ENCODE measurements at places on chromosomes 5 and 9.

- DNase-seq, result no peak
These were observed 2222.7 kb upstream of the WWC1 start for GRCh38 chr5:166068547-166069335.

GRCh38 chr5:24819841-24820240 is 175.1 kb upstream of the CDH10 start:
- peak; percentile 62 for DNase-seq

GRCh38 chr9:79220666-79221065 is 351.1 kb upstream of the TLE4 start:
- DNase-seq, result no peak

GRCh38 chr9:111909444-111909843 is 12.8 kb downstream of the UGCG start:
- DNase-seq, result no peak

- DNase-seq, result no peak
These were observed 136.7 kb downstream of the CDC42SE2 start for GRCh38 chr5:131400585-131400984.

DNA sequence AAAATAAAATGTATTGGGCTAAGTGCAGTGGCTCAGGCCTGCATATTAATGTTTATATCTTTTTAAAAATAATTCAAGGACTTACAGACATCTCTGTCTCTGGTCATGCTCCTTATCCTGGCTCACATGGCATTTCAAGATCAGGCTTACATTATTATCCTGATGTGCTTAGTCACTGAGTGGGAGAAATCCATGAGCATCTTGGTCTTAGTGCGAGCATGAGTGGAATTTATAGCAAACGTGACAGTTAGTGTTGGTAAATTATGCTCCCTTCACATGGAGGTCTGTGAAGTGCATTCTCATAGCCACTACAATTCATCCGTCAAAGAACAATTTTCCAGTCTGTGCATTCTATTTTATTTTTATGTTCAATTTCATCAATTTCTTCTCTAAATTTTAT is 237.8 kb upstream of the EDIL3 start:
- no peak for DNase-seq

- peak; percentile 42 for DNase-seq
These were observed 83.3 kb downstream of the SUSD1 start for GRCh38 chr9:112091810-112092209.

DNA sequence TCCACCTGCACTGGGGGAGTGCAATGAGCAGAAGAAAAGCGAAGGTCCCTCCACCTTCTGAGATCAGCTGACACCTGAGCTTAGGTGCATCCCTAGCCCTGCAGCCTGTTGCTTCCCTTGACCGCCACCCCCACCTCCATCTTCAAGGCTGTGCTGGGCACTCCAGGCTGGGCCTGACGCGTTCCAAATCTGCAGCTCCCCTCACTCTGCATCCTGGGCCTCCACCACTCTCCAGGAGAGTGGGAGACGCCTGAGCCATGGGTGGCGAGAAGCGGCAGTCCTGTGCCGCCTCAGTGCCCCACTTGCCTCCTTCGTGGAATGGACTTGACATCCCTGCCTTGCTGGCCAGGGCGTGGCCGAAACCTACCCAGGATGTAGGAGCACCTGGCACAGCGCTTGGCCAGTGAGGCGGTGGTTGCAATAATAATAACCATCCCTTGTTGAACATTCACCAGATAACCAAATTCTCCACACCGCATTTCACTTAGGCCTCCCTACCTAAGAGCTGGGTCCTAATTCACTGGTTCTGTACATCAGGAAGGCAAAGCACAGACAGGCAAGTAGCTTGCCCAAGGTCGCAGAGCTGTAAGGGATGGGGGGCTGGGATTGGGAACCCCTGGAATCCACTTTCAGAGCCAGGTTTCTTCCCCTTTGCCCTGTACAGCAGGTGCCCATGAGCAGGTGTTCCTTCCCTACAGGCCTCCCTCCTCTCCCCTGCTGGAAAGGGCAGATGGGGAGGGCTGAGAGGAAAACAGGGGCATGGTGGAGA is 11.7 kb downstream of the B4GALT7 start:
- no peak for DNase-seq

- DNase-seq, result no peak
These were observed 747 bp upstream of the PROP1 start for GRCh38 chr5:177996660-177997318.

DNA sequence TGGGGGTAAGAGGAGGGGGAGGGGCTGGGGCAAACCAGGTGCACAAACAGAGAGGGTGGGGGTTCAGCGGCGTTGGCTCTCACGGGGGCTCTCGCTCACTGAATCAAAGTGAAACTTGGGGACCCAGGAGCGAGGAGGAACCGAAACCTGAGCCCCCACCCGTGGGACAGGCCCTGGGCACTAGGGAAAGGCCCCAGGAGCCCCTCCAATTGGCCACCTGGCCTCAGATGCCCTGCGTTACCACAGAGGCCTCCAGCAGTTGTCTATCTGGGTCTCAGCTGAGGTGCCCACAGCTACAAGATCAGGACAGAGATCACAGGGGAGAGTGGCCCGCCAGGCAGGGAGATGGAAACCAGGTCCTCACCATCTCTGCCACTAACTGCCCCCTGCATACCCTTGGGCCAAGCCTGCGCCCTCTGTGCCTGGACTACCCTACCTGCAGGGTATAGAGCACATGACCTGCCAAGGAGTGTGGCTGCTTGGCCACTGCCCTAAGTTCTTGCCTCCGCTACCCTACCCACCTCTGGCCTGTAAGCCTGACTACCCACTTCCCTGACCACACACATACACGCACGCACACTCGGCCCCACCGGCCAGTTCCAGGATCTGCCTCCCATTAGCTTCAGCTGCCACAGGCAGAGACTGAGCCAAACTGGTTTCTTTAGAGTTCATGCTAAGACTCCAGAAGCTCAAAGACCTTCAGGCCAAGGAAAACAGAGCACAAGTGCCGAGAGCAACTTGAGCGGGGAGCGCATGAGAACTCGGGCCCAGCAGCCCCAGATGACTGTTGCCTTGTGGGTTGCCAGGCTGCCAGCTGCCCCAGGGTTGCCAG is 39.9 kb downstream of the PAX5 start:
- DNase-seq, result no peak

DNA sequence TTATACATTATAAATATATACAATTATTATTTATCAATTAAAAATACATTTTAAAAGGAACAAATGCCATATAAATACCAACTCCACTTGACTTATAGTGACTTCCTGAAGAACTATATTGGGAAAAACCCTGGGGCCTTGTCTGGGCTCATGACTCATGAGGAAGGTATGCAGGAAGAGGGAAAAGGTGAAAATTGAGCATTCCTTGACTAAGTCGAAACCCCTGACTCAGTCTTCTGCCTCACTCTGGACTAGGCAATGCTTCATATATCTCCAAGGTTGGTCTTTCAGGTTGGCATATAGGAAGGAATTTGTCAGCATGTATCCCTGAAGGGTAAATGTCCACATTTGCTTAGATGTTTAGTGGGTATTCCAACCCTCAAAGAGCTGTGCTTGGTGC is 78.5 kb downstream of the SH3TC2 start:
- no peak for DNase-seq

DNA sequence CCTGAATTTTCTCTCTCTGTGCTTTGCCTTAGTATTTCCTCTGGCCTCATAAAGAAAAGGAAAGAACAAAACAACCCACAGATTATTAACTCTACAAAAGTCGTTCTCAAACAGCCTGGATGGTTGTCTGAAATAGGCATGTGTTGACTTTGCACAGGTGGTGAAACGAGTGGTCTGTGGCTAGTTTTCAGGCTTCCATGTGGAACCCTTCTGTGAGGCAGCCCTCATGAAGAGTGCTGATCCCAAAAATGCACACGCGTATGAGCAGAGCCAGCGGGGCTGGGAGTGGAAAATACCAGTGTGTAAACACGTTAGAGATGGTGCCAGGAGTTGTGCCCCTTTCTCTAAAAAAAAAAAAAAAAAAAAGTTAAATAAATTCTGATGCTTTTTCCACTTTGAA is 4.9 kb upstream of the PSAT1 start:
- DNase-seq, result no peak

GRCh38 chr5:156589946-156590216 is 260.2 kb upstream of the PPP1R2B start:
- no peak for DNase-seq

DNA sequence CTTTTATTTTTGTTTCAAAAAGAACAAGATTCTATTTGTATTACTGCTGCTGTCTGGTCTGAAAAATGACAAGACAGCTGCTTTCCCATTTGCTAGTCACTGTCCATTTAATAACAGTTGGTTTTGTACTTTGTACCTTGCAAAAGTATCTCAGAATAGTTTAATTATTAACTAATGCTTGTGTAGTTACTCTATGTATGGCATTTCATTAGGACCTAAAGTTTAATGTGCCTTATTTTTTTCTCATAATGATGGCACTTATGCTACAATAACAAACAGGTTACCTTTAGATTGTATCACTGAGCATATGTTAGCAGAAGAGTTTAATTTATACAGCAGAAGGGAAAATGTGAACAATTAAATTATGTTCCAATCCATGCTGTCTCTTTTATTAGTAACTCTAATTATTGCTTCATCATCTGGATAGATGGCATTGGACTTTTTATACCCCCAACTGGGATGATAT is 134.2 kb downstream of the CDH10 start:
- DNase-seq, result no peak
